ENCODE measurements at places on chromosomes 2 and 18.

GRCh38 chr18:12699747-12700146 lies 2.8 kb downstream of the CEP76 start:
- no peak for DNase-seq

DNA sequence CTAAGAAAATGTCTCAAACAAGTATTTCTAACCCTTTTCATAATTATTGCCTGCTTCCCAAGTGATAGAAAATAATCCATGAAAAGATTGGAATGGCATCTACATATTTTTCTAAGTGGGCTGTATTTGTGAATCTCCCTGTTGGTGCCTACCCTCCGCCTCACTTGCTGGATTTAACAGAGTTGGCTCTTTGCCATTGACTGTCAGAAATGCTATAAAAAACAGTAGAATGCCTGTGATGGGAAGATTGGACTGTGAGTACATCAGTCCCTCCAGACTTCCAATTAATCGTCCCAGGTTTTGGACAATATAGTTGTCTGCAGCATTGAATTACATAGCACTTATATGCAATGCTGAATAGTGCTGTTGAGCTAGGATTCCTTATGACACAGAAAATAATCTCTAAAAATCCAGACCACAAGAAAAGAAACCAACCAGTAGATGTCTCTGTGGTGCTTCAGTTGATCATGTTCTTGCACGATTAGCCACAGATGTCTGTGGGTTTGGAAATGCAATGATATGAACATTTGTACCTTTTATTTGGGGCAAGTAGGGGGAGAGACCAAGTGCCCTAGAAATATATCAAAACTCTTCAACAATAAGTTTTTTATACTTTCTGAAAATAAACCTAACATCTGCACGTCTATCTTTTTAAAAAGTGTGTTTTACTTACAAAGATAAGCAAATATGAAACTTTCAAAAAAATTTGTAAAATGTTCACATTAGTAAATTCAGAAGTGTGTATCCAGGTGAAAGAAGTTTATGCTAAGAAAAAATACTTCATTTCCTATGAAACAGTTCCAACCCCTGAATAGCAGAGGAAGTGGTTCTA lies 88.5 kb downstream of the DYNAP start:
- no peak for DNase-seq

- no peak for DNase-seq
These were observed 2.5 kb downstream of the PID1 start for GRCh38 chr2:229268626-229269025.

DNA sequence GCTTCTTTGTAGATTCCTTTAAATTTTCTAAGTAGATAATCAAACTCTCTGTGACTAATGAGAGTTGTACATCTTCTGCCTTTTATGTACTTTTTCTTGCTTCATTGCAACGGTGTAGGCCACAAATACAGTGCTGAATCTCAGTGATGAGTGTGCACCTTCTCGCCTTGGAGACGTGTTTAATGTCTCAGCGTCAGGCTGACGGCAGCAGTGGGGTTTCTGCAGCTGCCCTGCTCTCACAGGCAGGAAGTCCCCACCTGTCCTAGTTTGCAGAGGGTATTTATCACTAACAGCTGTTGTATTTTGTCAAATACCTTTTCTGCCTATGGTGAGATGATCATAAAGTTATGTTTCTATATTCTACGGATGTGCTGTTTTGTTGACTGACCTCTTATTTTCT lies 13.3 kb downstream of the AGXT start:
- no peak for DNase-seq

GRCh38 chr18:13700153-13700552 lies 26.2 kb downstream of the FAM210A start:
- DNase-seq, result no peak

DNA sequence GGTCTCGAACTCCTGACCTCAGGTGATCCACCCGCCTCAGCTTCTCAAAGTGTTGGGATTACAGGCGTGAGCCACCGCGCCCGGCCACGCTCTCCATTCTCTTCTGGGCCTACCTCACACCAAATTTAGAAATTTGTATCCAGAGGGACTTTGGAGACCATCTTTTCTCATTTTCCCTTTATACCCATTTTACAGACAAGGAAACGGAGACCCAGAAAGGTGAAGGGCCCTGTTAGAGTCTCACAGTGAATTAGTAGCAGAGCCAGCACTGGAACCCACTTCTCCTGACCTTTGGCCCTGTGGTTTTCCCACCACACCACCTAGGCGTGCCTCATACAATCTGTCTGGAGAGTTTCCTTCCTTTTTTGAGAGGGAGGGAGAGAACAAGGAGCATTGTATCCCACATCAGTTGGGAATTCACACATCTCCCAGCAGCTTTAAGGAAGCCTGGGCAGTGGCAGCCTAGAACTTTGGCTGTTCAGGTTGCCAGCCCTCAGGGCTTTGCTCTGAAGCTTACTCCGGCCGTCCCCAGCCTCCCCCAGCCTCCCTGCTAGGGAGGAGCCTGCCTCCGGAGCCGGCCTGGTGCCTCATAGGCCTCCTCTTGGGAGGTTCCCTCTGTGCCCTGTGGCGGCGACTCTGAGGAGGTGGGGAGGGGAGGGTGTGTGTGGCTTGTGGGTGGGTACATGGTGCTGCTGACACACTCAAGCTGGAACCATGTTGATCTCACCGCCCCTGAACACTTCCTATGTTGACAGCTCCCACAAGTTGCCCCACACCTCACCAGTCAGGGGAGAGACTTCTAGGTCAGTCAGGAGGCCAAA lies 13.8 kb downstream of the FOSL2 start:
- peak; percentile 76 for DNase-seq

GRCh38 chr2:68318914-68319397 lies 793 bp downstream of the CNRIP1 start:
- DNase-seq, result no peak

DNA sequence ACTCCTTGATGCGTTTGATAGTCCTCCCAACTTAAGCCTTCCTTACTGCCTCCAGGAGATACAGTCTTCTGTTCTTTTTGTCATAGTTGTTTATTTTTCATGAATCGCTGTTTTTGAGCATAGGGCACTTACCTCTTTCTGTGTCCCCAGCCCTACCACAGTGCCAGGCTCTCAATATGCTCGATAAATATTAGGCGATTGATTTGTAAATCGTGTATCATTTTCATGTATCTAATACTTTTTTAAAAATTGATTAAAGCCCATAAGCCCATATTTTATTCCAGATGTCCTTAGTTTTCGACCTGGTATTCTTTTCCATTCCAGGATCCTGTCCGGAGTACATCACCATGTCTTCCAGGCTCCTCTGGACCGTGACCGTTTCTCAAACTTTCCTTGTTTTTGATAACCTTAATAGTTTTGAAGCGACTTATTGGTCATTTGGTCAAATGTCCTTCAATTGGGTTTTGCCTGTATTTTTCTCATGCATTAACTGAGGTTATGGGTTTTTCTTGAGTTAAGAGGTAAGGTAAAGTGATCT lies 444 bp upstream of the MMADHC start:
- no peak for DNase-seq

Data from activated CD8-positive, alpha-beta memory T cell treated with anti-CD3 and anti-CD28 coated beads, Interleukin-2, amount 50 U/mL, for 4 hours (primary cell).